NCI-H187 treated with DMSO at 0.1 percent for 48 hours (cell line): ENCODE measurements at places on chromosomes 5 and 9.

- DNase-seq: no peak
Measured at GRCh38 chr5:171122372-171122771, 186.7 kb upstream of the TLX3 start.

DNA sequence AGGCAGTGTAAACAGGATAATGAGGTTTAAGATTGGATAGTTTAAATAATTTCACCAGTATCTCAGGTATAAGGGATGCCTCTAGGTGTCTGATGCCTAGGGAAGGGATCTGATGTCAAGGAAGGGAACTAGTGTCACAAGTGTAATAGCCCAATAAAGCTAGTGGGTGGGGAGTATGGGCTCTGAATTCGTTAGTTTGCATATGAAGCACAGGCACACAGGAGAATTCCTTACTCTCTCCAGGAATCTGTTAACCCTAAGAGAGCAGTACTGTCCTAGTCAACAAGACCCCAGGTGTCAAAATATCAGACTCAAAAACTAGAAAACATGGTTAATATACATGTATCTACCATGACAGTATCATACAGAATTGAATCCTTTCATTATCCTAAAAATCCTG lies 352.5 kb upstream of the CYLC2 start:
- DNase-seq: no peak

DNA sequence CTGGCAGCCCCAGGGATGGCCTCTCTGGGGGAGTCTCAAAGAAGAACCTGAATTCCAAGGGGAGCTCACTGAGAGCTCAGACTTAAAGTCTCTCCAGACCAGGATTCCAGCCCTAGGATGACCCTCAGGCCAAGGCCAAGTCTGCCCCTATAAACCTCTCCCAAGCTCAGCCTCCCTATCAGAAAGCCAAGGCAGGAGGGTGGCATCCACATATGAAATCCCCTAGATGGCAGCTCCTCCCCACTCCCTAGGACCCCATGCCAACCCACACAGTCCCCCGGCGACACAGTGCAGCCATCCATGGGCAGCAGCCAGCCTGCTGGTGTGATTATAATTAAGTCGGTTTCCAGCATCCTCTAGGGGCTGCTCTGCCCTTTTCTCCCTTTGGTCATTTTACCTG lies 269.9 kb downstream of the CDK5RAP2 start:
- no peak for DNase-seq

GRCh38 chr9:82031538-82032280 lies 43.1 kb downstream of the SPATA31D1 start:
- DNase-seq: no peak

DNA sequence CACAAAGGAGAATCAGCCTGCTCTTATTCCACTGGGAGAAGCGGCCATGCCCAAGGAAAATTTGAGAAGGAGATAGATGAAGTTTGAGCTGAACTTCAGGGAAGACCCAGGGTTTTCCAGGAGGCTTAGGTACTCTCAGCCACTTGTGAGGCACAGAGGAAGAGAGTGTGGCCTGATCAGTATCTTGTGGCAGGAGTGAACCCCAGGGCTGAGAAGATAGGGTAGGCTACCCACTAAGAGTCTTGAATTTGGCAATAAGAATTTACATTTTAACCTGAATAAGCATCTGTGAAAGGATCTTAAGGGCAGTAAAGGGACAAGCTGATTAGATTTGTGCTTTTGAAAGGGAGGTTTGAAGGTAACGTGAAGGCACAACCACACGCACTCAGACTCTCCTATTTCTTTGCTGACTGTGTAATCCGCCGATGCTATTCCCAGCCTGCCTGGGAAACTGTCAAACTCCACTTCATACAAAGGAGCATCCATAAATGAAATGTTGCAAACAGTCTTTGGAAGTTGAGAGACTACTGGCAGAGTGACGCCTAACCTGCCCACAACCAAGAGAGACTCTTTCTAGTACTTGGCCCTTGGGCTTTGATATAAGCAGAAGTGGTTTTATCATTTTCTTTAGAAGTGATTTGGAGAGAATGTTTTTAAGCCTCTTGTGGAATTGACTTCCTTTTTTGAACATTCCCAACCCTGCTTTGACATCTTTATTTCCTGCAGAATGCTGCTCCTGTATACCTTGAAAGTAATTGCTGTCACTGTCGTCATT lies 108.2 kb upstream of the VCAN start:
- no peak for DNase-seq

GRCh38 chr5:76475385-76475784 lies 72.3 kb downstream of the IQGAP2 start:
- DNase-seq: no peak

- DNase-seq: no peak
Measured at GRCh38 chr9:135815830-135816650, 91.3 kb downstream of the CAMSAP1 start.

- no peak for DNase-seq
Measured at GRCh38 chr5:127967323-127967982, 116.1 kb upstream of the SLC12A2 start.
